ENCODE measurements at places on chromosomes 12 and 14.

DNA sequence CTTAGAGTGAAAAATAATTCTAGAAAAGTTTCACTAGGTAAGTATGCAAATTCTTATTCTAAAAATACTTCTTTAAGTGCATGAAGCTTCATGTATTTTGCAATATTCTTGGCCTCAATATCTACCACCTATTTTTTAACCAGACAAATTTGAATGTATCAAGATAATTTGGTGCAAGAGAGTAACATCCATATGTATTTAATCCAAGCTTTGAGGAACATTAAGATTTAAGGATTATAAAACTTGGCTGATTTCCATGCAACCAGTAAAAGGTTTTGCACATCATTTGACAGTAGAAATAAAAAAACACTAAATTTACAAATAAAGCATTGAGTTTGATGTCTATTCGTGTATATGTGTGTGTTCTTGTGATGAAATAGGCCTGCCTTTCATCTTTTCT lies 7.7 kb downstream of the LUM start:
- no peak for DNase-seq

GRCh38 chr12:57016348-57016747 lies at the start of gene TAC3:
Gene TAC3, minus strand, starts transcription at chr12:57016529. Its CDS starts 732 bp downstream, at chr12:57015797.
- no peak for DNase-seq

- DNase-seq: no peak
These were observed 207.3 kb downstream of the SSPN start for GRCh38 chr12:26402648-26403047.

DNA sequence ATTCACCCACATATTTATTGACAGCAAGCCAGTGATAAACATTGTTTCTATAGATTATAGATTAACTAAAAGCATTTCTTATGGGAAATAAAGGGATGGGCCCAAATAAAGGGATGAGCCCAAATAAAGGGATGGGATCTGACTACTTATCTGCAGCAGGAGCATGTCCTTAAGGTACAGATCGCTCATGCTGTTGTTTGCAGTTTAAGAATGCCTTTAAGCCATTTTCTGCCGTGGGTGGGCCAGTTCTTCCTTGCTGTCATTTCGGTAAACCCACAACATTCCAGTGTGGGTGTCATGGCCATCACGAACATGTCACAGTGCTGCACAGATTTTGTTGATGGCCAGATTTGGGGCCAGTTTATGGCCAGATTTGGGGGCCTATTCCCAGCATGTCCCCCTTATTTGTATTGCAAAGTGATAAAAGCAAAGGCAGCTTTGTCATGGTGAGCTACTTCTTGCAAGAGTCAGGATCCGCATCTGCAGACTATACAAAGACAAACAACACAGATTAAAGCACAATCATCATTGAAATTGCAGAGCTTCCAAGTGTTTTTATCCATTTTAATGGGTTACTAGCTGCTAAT lies 700.7 kb downstream of the LRFN5 start:
- DNase-seq: no peak

- DNase-seq: no peak
These were observed 33.4 kb upstream of the FAM181A start for GRCh38 chr14:93893661-93894261.

- DNase-seq: no peak
These were observed 9.1 kb downstream of the ULK1 start for GRCh38 chr12:131903270-131904255.

DNA sequence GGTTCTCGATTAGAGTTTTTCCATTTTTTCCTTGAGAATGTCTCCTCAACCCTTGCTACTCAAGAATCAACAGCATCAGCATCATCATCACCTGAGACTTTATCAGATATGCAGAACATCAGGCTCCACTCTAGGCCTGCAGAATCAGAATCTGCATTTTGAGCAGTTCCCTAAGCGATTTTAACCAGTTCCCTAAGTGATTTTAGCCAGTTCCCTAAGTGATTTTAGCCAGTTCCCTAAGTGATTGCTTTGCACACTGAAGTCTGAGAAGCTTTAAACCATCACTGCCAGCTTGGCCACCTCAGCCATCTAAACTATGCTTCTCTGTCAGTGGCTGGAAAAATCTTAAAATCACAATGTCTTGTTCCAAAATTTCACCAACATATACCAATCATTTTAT lies 29.4 kb upstream of the SLC38A1 start:
- no peak for DNase-seq

Data from stimulated activated CD4-positive, alpha-beta T cell treated with anti-CD3 and anti-CD28 coated beads, Interleukin-2, amount 100 ng/mL, for 4 hours (primary cell).